ENCODE measurements at places on chromosomes 7 and 10. TPM values are rescaled to one million over a fixed set of nuclear protein-coding genes. Genes with fewer than 3 reads are reported as not detected.
A peak's percentile ranks its signal among the peaks of the same experiment; 100 is the strongest.

The AKAP9 gene
- 33.9 TPM for total RNA-seq

- DNase-seq: no peak
Measured at GRCh38 chr7:131974671-131975070, 418.2 kb upstream of the PODXL start.

The INSYN2A gene
- not detected for total RNA-seq

DNA sequence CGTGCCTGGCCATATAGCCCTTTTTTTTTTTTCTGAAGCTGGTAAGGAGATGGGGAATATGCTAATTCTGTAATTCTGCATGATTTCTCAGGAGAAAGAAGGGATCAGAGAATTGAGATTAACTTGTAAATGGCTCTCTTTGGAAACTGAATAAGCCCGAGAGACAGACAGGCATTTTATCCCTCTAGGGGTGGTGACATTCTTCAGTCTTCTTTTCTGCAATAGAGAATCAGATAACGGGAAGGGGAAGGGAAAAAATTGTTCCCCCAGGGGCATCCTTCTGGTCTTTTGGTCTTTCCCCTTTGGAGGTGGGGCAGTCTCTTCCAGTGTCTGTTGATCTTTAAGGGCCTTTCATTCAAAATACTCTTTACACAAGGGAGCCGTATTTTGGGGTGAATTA lies 34.2 kb downstream of the HK1 start:
- DNase-seq: no peak

DNA sequence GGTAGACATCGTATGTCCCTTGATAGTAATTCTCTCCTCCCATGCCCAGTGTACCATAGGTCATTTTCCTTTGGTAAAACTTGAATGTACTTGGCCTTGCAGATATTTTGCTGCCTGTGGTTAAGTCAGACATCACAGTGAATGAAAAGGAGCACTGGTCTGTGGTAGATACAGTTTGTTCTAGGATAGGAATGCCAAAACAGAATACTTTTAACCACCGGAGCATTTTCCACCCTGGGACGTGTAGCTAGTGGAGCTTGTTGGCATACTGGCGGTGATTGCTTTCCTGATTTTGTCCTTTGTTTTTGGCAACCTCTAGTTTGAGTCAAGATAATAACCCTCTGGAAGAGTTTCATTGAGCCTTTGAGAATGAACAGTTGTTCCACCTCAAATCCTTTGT lies 92.0 kb upstream of the BMPER start:
- no peak for DNase-seq

The GRID1 gene
- total RNA-seq: 1.8 TPM

The UCMA gene
- total RNA-seq: not detected

DNA sequence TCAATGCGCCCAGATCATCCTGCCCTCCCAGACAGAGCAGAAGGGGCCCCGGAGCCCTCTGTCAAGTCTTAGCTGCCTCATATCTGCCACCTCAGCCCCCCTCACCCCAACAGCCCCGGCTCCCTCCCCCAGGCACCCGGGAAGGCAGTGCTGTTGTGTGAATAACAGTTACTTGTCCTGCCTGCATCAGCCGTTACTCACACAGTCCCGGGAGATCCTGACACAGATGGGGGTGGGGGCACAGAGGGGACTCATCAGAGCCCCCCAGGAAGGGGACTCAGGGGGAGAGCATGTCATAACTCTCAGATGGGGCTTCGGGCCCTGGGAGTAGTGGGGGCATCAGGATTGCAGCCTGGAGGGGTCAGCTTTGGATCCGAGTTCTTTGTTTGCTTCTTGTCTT lies 12.4 kb upstream of the SERPINE1 start:
- peak; percentile 25 for DNase-seq

The FAM237B gene
- total RNA-seq: not detected
